ENCODE measurements at places on chromosomes 4 and X.
A peak's percentile ranks its signal among the peaks of the same experiment; 100 is the strongest.

- DNase-seq = no peak
Measured at GRCh38 chrX:63784346-63784901, 590 bp downstream of the ARHGEF9 start.

- no peak for DNase-seq
Measured at GRCh38 chr4:2264481-2265041, 2.7 kb upstream of the MXD4 start.

DNA sequence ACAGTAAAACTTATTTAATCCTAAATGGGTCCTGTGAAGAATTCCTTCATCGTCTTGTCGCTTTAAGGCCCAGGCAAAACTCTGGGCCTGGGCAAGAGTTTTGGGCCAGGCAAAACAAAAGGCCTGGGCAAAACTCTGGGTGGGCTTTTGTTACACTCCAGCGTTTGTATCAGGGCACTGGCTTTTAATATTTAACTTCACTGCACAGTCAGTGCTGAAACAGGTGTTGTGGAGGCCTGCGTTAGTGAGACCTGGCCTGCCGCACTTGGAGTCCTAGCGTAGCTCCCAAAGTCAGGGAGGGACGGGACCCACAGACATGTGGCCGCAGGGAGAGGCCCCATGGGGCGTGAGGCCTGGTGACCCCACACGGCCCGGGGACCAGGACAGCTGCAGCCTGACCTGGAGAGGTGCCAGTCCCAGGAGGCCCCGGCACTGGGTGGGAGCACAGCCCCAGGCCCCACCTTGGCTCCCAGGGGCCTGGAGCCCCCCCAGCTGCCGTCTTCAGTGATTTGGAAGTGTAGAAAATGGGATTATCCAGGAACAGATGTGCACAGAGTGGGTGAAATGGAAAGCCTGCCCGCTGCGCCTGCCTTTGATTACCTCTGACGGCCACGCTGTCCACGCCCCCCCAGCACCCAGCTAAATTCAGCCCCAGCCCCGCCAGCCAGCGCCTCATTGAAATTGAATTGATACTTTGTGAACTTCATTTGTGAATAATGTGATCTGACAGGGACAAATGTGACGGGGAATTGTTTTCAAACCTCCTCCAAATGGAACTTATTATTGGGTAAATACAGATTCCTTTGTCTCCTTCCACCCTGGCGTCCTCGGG, 132.9 kb upstream of the NKX1-1 start:
- no peak for DNase-seq

- no peak for DNase-seq
Measured at GRCh38 chr4:99161373-99162099, 17.4 kb upstream of the ADH4 start.

DNA sequence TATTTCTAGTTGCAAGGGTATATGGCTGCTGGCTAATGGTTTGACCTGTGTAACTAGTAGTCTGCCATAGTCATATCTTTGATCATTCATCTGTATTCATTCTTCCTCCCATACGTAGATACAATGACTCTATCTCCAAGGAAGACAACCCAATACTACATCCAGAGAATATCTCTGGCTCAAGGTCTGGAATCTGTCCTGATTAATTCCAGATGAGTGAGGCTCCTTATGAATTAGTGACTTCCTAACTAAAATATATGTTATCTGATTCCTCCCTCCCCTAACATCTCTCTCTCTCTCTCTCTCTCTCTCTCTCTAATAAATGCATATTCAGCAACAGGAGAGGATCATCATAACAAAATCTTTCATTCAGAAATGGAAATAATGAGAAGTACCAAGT, 641.5 kb downstream of the FAT4 start:
- peak; percentile 19 for DNase-seq

- DNase-seq = peak; percentile 21
Measured at GRCh38 chr4:111434586-111434985, 710.7 kb upstream of the FAM241A start.

- DNase-seq = no peak
Measured at GRCh38 chr4:48858130-48858529, 27.2 kb downstream of the OCIAD1 start.

DNA sequence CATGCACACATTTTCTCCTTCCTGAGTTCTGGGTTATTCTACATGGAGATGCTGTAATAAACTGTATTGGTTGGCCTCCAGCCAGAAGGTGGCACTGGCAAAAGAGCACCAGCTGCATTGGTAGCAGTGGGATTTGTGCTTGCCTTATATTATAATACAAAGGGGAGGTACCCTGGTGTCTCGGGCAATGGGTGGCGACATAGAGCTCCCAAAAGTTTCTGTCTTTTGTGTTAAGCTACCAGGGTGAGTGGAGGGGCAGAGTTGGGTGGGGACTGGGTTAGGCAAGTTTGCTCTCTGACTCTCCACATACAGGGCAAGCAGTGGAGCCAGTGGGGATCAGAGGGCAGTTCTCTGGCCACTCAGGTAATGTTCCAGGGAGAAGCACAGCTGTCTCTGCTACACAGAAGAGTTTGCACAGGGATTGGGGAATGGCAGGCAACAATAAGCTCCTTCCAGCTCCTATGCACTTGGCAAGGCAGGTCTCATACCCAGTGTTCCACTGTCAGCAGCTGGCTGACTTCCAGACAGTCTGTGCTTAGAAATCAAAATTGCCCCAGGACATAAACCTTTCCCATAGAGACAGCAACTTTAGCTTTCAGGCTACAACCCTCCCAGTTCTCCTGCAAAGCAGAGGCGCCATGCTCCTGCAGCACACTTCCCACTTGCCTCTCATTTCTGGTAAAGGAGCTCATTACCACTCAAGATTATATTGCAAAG, 463.9 kb upstream of the PCDH7 start:
- peak; percentile 1 for DNase-seq

DNA sequence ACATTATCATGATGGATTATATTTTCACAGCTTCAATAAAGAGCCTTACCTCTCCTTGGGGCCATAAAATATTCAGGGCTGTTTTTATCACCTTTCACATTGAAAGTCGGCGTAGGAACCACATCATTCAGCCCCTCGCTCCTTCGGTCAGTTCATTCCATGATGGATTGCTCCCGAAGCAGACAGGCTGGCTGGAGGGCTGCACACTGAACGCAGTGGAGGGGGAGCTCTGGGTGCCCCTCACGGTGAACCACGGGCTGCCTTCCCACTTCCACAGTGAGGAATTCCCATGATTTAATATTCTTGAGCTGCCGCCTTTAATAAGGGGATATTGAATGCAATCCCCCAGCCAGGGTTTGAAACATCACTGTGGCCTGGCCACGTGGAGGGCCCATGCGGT, 16.0 kb downstream of the PPP2R2C start:
- no peak for DNase-seq

- no peak for DNase-seq
Measured at GRCh38 chr4:82643994-82644733, 82.4 kb upstream of the TMEM150C start.

- DNase-seq = no peak
Measured at GRCh38 chr4:85092943-85093342, 126.5 kb upstream of the WDFY3 start.

DNA sequence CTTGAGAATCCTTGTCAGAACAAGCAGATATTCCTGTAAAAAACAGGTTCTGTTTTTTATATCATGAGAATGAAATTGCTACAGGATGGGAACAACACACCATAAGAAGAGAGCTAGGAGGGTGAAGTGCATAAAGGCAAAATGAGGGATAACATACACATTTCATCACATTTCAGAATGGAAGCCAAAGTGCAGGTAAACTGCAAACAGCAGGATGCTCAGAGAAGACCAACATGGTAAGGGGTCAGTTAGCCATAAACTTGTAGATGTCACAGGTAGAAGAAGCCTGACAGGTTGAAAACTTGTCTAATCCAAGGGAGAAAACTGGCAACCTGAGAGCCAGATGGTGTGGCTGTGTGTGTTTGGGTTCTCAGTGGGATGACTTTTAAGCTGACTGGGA, 88.9 kb upstream of the FAT1 start:
- DNase-seq = no peak

GRCh38 chrX:15293451-15293850, 22.0 kb downstream of the ASB11 start:
- no peak for DNase-seq

GRCh38 chrX:42422961-42423360, 355.0 kb downstream of the PPP1R2C start:
- DNase-seq = no peak

- DNase-seq = peak; percentile 3
Measured at GRCh38 chr4:106277140-106277675, 38.8 kb downstream of the TBCK start.

DNA sequence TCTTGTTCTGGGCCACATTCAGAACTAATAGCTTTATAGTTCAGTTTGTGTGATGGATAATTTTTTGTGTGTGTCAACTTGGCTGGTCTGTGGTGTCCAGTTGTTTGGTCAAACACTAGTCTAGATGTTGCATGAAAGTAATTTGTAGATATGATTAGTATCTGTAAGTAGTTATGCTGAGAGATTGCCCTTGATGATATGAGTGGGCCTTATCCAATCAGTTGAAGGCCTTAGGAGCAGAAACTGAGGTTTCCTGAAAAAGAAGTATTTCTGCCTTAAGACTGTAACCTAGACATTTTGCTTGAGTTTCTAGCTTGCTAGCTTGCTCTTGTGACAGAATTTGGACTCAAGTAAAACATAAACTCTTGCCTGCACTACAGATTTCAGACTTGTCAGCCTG, 30.4 kb downstream of the STIM2 start:
- no peak for DNase-seq

DNA sequence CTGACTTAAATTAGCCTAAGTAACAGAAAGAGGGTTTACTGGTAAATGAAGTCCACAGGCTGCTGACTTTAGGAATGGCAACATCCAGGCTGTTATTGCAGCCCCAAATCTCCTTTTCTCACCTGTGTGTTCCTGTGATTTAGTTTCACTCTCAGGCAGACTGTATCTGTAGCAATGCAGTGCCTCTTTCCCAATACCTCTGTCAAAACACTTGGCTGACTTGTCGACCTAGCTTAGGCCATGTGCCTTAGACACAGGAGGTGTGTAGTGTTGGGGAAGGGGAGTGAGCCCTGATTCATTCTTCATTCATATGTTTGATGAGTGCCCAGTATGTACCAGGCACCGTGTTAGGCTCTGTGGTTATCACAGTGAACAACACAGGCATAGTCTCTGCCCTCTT, 46.9 kb downstream of the JADE3 start:
- DNase-seq = no peak

- peak; percentile 95 for DNase-seq
Measured at GRCh38 chr4:148116264-148116663, 325.9 kb downstream of the NR3C2 start.

- DNase-seq = no peak
Measured at GRCh38 chr4:24574236-24574635, 10.1 kb downstream of the DHX15 start.

- DNase-seq = no peak
Measured at GRCh38 chr4:26093551-26093950, 179.5 kb downstream of the SMIM20 start.

GRCh38 chr4:122796801-122797404, 29.7 kb upstream of the FGF2 start:
- no peak for DNase-seq

GRCh38 chrX:10525381-10526120, 94.8 kb downstream of the MID1 start:
- peak; percentile 26 for DNase-seq

- DNase-seq = peak; percentile 55
Measured at GRCh38 chr4:16443504-16444088, 217.3 kb upstream of the TAPT1 start.

DNA sequence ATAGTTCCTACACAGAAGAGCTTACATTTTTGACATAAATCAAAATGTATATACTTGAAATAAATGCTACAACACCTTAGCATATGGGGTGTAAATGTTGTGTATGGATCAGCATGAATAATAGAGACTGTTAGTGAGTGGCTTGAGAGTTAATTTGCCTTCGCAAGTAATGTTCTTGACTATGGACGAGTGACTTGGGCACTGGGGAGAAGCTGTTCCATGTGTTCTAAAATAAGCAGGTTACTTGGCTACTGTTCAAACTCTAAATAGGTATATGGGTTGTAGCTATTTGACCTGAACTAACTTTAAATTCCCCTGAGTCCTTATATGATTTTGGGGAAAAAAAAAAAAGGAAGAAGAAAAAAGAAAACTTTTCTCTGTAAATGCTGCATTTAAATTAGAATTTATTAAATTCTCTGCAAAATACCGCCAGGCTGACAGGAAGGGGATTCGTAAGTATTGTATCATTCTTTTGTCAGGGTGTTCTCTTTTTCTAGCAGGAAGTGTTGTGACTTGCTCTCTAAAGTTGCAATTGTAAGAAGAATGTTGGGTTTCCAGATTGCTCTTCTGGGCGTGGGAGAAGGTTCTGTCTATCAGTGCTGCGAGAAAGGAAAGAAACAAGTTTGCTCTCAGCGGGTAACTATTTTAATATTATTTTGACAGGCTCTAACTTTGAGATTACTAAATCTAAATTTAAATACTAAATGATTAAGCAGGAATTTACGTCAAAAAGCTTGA, 32.2 kb downstream of the PLS3 start:
- no peak for DNase-seq

DNA sequence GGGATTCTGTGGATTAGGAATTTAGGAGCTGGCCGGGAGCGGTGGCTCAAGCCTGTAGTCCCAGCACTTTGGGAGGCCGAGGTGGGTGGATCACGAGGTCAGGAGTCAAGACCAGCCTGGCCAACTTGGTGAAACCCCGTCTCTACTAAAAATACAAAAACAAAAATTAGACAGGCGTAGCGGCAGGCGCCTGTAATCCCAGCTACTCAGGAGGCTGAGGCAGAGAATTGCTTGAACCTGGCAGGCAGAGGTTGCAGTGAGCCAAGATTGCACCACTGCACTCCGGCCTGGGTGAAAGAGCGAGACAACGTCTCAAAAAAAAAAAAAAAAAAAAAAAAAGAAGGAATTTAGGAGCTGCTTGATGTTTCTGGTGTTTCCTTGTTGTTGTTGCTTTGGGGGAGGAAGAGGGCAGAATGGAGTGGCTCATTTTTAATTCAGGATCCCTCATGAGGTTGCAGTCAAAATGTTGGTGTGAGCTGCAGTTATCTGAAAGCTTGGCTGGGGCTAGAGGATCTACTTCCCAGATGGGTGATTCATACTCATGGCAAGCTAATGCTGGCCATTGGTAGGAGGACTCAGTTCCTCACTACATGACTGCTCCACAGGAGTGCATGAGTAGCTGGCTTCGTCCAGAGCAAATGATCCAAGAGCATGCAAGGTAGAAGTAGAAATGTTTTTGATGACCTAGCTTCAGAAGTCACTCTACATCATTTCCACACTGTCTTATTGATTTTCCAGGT, 26.5 kb upstream of the JADE1 start:
- no peak for DNase-seq

DNA sequence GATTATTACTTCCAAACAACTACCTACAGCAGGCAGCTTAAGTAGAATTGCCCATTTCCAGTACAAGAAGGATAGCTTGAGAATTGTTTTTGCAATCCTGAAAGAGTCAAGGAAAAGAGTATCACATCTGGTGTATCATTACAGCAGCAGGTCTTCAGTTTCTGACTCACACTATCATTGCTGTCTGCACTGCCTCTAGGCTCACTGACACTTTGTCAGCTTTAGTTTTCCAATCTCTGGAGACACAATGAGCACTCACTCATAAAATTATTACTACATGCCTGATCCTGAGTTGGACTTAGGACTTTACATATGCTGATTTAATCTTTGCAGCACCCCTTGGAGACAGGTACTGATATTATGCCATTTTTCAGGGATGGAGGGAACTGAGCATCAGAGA, 244.6 kb upstream of the BOD1L1 start:
- no peak for DNase-seq

All from adipocyte (in vitro differentiated cells).